RWPE1 (cell line): ENCODE measurements at places on chromosomes 4 and X.

- DNase-seq: no peak
Observed at GRCh38 chr4:7839856-7840255, 99.8 kb downstream of the AFAP1 start.

DNA sequence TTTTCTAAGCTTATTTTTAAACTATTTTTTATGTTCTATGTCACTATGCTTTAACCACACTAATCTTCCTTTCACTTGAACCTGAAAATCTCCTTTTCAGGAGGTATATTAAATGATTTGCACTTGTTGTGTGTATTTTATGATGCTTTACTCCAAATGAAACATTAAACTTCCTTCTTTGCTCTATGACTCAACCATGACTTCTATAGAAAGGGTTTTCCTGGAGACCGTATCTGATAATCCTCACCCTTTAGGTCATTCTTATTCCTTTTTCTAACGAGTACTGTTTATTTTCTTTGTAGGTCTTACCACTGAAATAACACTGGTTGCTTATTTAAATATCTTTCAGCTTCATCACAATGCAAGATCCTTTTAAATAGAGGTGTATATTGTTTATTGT, 1163.2 kb downstream of the PCDH18 start:
- no peak for DNase-seq

DNA sequence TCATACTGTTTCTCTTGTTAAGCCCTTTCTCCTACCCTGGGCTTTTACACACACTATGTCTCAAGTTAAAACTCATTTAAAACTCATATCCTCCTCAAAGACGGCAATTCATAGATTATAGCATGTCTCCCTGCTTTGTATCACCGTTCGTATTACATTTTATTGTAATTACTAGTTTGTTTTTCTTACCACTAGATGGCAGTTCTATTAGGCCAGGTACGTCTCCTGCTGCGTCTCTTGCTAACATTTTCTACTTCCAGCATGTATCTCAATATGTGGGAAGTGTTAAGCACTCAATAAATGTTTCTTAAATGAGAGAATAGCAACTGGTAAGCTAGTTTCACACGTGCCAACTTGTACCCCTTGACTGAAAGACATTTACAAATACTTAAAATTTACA, 450.3 kb upstream of the PCDH7 start:
- DNase-seq: no peak

DNA sequence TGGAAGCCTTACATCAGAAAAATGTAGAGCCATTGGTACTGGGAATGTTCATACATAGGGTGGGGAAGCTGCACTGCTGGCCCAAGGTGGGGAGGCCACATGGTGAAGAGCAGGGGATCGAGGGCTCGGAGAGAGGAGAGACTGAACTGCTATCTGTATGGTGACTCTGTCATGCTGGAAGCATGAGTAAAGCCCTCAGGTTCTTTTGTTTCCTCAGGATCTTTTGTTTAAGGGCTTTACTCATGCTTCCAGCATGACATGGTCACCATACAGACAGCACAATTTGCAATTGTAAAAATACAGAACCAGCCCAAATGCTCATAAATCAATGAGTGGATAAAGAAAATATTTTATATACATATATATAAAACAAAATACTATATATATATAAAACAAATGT, 78.4 kb downstream of the KLF8 start:
- no peak for DNase-seq

- DNase-seq: no peak
Observed at GRCh38 chr4:128831531-128832242, 22.2 kb downstream of the JADE1 start.

DNA sequence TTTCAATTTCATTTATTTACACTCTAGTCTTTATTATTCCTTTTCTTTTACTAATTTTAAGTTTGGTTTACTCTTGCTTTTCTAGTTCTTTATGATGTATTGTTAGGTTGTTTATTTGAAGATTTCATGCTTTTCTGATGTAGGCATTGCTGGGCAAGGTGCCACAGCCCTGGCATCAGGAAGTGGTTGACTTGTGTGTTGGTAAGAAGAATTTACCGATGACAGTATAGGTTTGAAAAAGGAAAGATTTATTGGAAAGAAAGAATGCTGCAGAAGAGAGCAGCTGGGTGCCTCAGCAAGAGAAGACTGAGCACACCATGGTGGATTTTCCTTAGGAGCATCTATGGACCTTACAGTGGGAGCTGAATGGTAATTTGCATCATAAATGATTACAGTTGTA, 153.2 kb downstream of the KLF8 start:
- DNase-seq: no peak

- no peak for DNase-seq
Observed at GRCh38 chr4:98510340-98510739, 148.1 kb downstream of the TSPAN5 start.

- no peak for DNase-seq
Observed at GRCh38 chr4:57158762-57159161, 48.6 kb upstream of the IGFBP7 start.

DNA sequence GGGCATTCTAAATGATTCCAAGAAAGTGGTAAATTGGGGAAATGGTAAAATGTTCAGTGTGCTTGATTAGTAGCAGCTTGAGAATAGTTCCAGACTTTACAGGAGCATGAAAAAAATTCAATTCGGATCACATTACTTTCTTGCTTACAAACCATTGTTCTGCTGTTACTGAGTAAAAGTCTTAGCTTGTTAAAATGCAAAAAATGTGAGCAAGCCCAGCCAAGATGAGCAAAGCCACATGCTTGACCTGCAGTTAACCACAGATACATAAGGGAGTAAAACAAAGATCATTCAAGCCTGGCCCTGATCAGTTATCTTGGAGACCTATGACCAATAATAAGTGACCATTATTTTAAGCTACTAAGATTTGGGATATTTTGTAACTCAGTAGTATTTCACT, 562.9 kb upstream of the MAGEB2 start:
- DNase-seq: no peak

DNA sequence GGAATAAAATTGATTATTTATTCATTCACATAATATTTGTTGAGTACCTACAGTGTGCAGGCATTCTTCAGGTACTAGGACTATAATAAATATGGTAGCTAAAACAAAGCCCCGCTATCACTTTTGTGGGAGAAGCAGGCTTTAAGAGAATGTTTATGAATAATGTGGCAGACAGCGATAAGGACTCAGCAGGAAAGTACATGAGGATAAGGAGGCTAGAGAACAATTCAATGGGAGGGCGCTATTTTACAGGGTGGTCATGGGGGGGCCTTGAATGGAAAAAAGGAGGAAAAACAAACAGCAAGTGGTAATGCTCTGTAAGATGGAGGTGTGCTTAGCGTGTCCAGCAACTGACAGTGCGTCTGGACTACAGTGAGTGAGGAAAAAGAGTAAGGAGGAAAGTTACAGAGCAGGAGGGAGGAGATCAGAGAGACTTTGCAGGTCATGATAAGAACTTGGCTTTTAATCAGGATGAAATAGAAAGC, 264.2 kb upstream of the ETNPPL start:
- DNase-seq: no peak

DNA sequence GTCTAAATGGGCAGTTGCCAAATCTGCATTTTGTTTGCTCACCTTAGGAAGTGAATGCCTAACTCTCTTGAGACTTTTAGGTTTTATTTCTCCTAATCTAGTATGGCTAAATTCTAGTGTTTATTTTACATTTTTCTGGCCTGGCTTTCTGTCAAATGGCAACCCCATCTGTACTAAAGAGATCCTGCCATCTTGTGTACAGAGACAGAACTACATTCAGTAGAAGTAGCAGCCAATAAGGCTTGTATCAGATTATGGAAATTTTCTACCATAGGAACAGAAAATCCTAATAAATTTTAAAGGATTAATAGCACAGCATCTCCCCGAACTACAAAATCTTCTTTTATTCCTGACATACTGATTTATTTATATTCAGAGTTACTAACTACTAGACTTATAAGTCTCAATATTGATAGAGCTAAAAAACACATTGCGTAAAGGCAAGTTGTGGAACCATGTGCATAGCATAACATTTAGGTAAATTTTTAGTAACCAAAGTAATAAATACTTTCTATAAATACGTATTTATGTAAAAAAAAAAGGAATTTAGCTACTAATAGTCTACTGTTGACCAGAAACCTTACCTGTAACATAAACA, 45.5 kb downstream of the TMEM144 start:
- DNase-seq: peak; percentile 43

DNA sequence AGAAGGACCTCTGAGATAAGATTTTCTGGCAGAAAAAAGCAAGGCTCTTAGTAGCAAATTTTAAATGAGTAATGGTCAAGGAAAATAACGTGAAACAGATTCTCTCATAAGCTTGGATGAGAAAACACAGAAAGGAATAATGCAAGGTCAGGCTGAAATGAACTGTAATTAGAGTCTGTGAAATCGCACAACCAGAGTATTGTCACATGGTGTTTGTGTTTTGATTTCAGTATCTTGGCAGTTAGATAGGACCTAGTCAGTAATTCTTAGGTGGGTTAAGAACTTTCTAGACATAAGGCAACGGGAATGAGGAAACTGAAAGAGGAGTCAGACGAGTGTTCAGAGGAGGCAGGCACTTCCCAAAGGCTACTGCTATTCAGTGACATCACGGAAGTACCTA, 34.6 kb downstream of the LIMCH1 start:
- DNase-seq: no peak

- no peak for DNase-seq
Observed at GRCh38 chr4:9964879-9965278, 56.4 kb downstream of the SLC2A9 start.

DNA sequence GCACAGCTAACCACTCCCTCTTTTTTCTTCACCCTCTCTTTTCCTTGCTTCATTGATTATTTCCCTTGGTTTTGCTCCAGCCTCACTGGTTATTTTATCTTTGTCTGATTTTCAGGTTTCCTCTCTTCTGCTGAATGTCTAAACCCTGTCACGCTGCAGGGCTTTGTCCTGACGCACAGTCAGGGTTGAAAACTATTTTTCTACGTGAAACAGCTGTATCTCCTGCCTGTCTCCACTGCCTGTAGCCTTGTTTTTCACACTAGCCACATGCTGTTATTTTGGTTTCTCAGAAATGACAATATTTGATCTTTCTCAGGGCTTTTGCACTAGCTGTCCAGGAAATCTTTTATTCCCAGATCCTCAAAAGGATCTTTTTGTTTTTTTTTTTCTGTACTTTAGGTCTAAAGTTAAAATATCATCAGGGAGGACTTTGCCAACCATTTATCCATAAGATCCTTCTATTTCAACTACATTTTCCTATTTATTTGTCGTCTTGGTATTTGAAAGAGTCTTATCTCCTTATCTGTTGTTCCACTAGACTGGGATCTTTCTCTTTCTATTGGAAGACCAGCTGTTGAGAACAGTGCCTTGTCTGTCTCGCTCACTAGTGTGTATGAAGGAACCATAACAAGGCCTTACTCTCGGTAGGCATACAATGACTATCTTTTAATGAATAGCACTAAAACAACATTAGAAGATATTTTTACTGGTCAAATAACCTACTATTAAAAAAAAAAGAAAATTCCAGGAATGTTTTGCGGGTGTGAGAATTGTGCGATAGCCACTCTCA, 164.3 kb downstream of the PDHA2 start:
- DNase-seq: no peak

DNA sequence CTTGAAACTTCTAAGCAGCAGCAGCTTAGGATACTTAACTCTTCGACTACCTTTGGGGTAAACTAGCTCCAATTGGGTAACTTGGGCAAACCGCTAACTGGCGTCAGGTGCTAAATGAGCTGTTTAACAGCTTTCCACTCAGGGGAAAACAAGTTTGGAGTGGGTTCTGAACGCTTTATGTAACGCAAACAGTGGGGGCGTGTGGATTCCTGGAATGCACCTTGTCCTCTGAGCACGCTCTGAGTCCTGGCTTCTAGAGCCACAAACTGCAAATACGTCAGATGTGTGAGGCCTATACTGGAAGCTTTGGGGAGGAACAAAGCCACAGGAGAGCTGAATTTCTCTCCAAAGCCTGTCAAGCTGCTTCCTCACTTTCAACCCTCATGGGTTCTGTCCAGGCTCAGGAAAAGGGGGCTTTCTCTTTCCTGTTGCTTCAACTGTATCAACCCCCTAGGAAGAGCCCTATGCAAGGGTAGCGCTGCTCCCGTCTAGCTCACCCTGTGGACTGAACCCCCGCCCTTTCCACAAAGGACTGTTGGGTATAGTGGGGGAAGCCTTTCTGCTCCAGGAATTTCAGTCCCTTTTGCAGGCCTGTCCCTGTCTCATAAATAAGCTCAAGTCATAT, 4.5 kb upstream of the WDR1 start:
- DNase-seq: no peak

DNA sequence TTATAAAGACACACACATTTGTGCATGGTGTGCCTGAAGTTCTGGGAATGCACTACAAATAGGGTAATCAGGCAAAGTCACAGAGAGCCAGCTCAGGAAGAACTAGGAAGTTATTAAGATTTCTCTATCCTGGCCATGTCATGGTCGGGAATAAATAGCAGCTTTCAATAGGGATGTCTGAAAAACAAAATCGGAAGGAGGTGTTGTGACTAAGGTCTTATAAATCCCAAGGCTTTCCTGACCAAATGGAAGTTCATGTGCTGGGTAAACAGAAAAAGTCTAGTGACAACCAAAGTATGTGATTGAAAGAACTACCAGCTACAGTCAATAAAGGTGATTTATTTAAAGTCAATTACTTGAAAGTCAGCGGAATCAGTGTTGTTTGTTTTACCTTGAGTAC, 262.5 kb upstream of the HS3ST1 start:
- DNase-seq: no peak

DNA sequence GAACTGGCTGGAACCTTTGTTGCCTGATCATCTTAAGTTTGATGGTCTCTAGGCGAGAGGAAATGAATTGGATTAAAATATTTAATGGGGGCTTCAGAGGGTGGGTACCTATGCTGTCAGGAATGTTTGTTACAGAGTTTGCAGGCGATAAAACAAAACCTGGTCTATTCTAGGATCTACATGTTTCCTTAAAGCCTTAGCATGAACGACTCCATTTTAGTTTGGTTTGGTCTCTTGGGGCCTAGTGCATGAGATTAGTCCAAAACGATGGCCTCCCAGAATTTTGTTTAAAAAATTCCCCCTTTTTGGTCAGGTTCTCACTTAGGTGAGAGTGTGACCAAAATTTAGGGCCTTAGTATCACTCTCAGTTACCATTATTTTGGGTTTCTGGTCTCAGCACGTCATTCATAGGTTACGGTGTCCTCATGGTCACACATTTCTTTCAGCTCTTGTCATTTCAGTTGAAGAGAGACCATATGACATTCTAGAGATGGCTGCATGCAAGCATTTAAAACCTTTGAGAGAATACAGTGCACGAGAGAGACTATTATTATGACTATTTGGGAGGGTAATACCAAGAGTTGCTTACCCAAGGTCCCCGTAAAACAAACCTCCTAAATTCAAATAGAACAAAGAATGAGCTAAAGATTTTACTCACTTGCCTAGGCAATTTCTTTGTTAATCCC, 13.8 kb downstream of the MOB1B start:
- no peak for DNase-seq

DNA sequence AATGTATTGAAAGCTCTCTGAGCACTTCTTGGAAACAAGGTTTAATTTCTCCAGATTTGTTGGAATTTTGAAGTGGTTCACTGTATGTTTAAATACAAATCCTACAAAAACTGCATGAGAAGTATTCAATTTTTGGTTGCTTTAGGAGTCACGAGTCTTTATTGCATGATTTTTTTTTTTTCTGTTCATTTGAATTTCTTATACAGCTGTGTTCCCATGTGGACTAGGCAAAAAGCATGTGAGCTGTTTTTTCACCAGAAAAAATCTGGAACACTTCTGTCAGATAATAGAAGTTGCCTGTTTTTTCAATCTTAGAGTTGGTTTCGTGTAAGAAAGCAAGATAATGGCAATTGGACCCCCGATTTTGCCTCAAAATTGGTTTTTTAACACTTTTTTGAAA, 66.4 kb downstream of the SLC9A6 start:
- no peak for DNase-seq

- no peak for DNase-seq
Observed at GRCh38 chr4:17688011-17688441, 73.6 kb downstream of the MED28 start.
